ENCODE measurements at places on chromosomes 11 and 22. TPM values are rescaled to one million over a fixed set of nuclear protein-coding genes. Genes with fewer than 3 reads are reported as not detected.

DNA sequence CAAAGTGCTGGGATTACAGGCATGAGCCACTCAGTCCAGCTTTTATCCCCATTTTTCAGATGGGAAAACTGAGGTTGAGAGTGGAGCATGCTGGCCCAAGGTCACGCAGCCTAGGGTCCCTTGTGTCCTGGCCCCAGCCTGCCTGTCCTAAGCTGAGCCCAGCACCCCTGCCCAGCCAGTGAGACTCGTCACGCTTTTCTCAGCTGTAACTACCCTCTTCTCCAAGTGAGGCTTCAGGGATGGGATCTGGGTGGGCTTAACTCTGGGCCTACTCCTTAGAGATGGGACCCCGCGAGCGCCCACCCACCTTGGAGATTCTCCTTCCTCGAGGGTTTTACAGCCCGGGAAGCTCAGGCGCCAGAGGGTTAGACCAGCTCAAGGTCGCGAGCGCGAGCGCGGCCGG, 390 bp upstream of the TMEM151A start:
- DNase-seq: peak; percentile 53

NOX4 gene
- 1.1 TPM for total RNA-seq

DNA sequence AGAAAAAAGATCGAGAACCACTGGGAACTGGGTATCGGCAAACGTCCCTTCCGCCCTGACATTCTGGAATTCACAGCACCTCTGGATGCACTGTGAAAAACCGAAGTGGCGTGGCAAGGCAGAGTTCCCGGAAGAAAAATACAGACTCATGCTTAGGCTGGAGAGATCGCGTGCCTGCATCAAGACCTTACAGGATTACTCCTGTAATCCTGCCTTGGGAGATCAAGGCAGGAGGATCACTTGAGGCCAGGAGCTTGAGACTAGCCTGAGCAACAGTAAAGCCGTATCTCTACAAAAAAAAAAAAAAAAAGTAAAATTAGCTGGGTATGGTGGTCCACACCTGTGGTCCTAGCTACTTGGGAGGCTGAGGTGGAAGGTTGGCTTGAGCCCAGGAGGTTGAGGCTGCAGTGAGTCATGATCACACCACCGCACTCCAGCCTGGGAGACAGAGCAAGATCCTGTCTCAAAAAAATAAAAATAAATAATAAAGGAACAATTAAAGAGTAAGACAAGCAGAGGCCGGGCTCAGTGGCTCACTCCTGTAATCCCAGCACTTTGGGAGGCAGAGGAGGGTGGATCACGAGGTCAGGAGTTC, 19.9 kb upstream of the TEF start:
- no peak for DNase-seq

GRCh38 chr11:105000797-105001196, 22.2 kb downstream of the CASP5 start:
- peak; percentile 78 for DNase-seq

DNA sequence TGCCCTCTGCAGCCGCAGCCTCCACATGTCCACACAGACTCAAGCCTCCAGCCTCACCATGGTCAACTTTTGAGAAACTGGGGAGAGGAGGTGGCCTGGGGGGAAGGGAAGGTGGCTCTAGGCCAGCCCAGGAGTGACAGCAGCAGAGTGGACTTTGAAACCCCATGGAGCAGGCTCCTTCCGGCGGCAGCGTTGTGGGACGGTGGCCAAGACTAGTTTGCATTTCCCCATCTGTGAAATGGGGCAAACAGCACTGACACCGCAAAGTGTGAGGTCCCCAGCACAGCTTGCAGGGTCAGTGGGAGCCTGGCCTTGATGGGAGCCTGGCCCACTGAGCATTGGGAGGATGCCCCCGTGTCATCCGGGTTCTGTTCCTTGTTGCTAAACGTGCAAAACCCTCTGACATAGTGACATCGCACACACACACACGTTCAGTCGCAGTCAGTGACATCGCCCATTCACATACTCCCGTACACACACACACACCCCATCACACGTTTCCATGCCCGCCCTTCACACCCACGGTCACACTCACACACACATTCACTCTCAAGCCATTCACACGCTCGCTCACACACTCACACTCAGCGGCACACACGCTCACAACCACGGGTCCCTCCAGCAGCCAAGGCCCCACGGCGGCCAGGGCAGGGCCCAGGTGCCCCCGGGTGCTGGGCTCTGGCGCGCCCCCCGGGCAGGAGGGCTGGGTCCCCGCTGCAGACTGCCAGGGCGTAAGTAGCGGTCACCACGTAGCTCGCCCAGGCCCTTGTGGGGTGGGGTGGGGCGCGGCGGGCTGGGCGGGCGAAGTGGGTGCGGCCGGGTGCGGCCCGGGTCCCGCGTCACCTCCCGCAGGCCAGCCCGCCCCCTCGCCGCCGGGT, 585 bp downstream of the CYB5R3 start:
- DNase-seq: no peak

DNA sequence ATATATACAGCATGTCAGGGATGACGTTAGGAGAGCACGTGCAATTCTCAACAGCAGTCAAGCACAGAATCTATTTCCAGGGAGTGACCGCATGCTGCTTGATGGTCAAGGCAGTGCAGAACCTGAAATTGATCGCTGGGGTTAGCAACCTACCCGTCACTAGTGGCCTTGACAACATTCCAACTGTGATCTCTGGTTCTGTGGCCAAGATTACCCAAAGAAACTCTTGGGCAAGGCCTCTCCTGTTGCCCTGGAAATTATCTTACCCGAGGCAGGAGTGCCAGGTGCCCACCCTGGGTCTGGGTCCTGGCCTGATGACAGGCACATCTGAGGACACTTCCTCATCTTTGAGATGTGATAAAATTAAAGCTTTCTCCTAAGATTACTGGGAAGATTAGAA, 2.2 kb downstream of the TM7SF2 start:
- DNase-seq: no peak

- no peak for DNase-seq
These were observed 134.7 kb downstream of the ME3 start for GRCh38 chr11:86537541-86538222.

DNA sequence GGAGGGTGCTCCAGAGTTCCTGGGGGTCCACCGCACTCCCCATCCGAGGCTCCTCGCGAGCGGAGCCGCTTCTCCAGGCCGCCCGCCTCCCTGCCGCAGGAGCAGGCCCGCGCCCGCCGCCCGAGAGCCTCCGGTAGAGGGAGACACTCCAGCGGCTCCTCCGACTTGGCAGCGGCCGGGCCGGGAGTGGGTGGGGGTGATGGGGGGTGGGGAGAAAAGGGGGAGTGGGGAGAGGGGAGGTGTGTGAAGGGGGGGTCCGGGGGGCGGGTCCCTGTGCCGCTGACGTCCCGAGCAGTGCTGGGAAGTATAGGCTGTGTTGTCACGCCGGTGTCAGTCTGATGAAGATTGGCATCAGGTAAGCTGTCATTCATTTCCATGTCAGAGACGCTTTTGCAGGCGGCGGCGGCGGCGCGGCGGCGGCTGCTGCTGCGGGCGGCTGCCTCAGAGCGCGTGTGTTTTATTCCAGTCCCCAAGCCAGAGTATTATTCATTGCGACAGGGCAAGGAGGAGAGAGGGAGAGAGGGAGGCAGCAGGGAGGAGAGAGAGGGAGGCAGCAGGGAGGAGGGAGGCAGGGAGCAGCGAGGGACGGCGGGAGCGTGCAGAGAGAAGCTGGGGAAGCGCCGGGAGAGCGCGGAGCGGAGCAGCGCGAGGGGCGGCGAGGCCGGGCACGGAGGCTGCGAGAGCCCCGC, at the start of gene PKNOX2:
PKNOX2 (plus strand) TSS at position 330 of the 689 bp plus-strand sequence. CDS start 186,555 bp downstream, outside the sequence.
- DNase-seq: peak; percentile 96

DNA sequence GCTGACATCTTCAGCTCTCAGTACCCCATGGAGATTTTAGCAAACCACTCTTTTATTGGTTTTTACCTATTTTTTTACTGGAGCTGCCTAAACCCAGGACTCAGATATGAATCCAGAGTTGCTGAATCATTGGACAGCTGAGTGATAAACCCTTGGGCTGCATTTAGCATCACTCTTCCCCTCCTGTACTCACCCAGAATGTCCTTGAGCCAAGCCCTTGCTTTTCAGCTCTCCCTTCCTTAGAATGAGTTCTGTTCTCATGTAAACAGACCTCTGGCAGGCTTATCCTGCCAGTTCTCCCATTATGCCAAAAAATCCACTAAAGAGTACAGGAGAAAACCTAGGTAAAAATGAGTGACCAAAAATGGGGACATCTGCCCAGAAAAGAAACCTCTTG, 200.1 kb upstream of the POU2AF2 start:
- no peak for DNase-seq

GRCh38 chr11:2589538-2589934, 110.3 kb downstream of the KCNQ1OT1 start:
- no peak for DNase-seq

DNA sequence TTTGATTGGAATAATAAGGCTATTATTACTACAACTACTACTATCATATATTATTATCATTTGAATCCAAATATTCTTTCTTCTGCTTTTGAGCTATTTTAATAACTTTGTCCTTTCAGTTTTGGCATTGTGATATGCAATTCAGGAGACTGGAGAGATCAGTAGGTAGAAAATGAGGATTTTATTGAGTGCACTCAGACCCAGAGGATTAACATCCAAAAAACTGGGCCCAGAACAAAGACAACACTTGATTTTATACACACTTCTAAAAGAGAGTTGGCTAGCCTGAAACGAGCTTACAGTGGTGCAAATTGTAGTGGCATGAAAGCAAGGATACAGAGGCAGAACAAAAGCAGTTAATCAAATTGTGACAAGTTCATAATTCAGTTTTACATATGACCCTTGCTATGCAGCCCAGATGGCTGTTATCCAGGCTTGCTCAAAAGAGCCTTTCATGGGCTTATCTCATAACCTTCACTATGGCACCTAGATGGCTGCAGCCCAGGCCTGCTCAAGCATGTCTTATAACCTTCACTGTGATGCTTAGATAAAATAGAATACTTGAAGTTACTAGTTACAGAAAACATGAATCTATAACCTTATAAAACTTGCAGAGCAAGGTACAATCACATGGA, 796.3 kb upstream of the RAG2 start:
- no peak for DNase-seq

BIRC3 gene
- 0.07 TPM for total RNA-seq

DNA sequence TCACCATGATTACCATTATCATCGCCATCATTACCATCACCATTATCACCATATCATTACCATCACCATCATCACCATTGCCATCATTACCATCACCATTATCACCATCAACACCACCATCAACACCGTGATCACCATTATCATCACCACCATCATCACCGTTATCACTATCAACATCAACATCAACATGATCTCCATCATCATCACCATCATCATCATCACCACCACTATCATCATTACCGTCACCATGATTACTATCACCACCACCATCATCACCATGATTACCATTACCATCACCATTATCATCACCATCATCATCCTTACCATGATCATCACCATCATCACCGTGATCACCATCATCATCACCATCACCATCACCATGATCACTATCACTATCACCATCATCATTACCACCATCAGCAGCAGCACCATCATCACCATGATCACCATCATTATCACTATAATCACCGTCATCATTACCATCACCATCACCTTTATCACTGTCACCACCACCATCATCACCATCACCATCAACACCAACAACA, 753.7 kb downstream of the BRD1 start:
- no peak for DNase-seq

DNA sequence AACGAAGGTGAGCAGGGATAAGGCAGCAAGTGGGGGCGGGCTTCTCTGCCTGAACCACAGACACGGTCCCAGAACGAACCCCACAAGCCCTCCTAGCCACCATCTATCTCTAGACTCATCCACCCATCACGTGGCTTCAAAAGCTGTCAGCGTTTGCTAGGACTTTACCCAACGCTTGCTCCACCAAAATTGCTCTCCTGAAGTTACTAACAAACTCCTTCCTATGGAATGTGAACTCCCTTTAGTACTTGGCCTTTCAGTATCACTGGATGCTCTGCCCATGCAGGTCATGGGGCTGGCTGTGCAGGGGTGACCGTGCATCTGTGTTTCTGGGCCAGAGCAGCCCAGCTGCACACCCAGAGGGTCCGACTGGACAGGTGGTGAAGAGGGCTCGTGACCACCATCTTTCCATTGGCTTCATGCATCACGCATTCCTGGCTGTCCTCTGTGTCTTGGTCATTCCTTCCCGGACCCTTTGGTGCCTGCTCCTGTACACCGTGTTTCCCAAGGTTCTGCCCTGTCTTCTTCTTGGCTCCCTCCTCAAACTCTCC, 85.1 kb downstream of the MYO7A start:
- DNase-seq: no peak

IL18 gene
- 0.59 TPM for total RNA-seq

GRCh38 chr11:95147364-95147905, 57.8 kb downstream of the ENDOD1 start:
- no peak for DNase-seq

TRIM49 gene
- total RNA-seq: not detected

RAB39A gene
- 6.2 TPM for total RNA-seq

GRCh38 chr11:65786008-65786785, 666 bp upstream of the OVOL1 start:
- peak; percentile 70 for DNase-seq

DGCR6 gene
- 2.7 TPM for total RNA-seq

DNA sequence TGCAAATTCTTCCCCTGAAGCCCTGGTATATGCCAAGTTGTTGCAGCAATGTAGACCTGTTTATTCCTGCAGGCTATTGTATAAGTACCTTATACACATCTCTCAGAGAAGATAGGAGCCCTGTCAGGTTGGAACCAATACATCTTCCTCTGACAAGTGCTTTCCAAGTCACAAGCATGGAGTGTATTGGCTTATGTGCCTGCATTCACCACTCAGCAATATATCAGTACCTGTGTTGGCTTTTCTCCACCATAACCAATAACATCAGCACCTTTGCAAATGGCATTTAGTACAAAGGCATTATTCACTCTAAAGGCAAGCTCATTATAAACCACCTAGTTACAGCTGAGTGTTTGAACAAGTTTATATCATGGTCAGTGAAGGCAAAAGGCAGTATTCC, 611.7 kb upstream of the CNTN5 start:
- DNase-seq: no peak

E2F8 gene
- total RNA-seq: 10.5 TPM

DNA sequence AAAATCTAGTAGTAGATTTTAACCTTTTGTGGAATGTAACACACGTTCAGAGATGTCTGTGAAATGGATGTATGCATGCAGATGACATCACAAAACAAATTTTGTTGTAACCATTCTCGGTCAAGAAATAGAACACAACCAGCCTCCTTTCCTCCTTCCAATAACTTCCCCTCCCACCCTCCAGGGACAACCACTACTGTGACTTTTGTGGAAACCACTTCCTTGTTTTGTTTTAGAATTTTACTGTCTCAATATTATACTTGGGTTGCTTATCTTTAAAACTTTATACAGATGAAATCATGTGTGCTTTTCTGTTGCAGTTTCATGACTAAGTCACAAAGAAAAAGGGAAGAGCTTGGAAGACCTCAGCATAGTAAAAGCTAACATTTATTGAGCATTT, 189.4 kb upstream of the NCAM1 start:
- DNase-seq: no peak

- no peak for DNase-seq
These were observed 123.6 kb downstream of the ARHGAP42 start for GRCh38 chr11:100810666-100811065.

GRCh38 chr22:37277384-37277783, 4.9 kb upstream of the CYTH4 start:
- DNase-seq: no peak

GRCh38 chr11:94623120-94623735, 56.1 kb downstream of the PIWIL4 start:
- DNase-seq: peak; percentile 92
